ENCODE measurements at places on chromosomes 6 and 20. TPM values are rescaled to one million over a fixed set of nuclear protein-coding genes. Genes with fewer than 3 reads are reported as not detected.

Gene PLAGL1
- total RNA-seq = 35.6 TPM

DNA sequence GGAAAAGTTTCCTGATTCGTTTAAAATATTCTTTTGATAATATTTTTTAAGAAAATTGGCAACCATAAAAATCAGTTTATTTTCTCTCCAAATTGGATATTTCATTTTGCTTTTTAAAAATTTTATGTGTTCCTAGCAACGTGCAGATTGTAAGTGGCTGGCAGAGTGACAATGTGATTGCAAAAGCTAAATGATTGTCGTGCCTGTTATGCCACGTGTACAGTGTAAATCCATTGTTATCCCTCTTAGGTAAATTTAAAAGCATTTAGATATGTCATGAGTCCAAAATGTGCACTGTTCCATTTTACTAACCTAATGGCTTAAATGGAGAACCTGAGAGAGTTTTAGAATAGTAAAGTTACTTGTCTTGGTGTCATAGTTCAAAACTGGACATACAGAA is 94.4 kb upstream of the ADGRF4 start:
- no peak overlapping the region for H3K4me3 ChIP-seq
- H3K27me3 ChIP-seq = no peaks in the 10 kb centered on the region
- peaks cover 31% of the 10 kb centered on the region for H3K36me3 ChIP-seq
- H3K4me1 ChIP-seq = no peaks in the 10 kb centered on the region

Gene PERP
- total RNA-seq = 85.9 TPM

GRCh38 chr6:501891-502601 is 110.5 kb downstream of the IRF4 start:
- no peak overlapping the region for H3K4me3 ChIP-seq
- no peaks in the 10 kb centered on the region for H3K36me3 ChIP-seq
- H3K27ac ChIP-seq = no peak overlapping the region
- DNase-seq = no peak
- H3K27me3 ChIP-seq = no peaks in the 10 kb centered on the region

DNA sequence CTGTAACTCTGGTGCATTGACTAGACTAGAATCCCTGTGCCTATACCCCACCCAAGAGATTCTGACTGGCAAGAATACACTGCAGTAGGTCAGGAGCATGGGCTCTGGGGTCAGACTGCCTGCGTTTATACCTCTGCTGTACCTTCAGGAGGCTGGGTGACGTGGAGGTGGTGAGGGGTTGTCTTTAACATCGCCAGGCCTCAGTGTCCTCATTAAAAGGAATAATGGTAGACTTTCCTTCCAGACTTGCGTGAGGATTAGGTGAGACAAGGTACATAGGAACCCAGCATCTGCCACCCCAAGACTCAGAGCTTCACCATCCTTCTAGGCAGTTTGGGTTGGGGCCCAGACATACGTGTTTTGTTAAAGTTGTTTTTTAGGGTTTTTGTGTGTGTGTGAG is 44.3 kb downstream of the TM9SF4 start:
- H3K27me3 ChIP-seq = no peaks in the 10 kb centered on the region
- no peak overlapping the region for H3K27ac ChIP-seq
- no peak for DNase-seq
- no peak overlapping the region for H3K4me3 ChIP-seq

DNA sequence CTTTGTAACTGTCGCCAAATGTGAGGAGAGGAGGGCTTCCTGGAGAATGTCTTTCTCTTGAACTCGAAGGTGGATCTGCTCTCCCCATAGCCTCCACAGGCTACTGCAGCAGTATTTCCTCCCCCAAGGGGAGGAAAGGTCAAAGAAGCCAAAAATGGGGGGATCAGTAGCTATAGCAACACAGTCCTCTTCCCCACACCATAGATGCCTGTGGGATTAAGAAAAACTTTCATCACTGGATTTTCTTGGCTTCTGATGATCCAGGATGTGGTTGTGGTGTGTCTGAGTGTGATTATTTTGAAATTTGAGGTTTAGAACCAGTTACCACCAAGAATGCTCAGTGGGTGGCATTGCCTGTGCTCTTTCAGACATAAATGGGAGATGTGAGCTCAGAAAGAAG is 140.1 kb upstream of the SPACA1 start:
- no peak for DNase-seq
- H3K4me3 ChIP-seq = no peak overlapping the region
- H3K27ac ChIP-seq = no peak overlapping the region

- no peak overlapping the region for H3K4me3 ChIP-seq
- no peaks in the 10 kb centered on the region for H3K4me1 ChIP-seq
- H3K27me3 ChIP-seq = no peaks in the 10 kb centered on the region
- DNase-seq = no peak
- H3K27ac ChIP-seq = no peak overlapping the region
Measured at GRCh38 chr20:48186915-48187314, 401.6 kb upstream of the SULF2 start.

Gene MBOAT1
- total RNA-seq = 11.7 TPM

DNA sequence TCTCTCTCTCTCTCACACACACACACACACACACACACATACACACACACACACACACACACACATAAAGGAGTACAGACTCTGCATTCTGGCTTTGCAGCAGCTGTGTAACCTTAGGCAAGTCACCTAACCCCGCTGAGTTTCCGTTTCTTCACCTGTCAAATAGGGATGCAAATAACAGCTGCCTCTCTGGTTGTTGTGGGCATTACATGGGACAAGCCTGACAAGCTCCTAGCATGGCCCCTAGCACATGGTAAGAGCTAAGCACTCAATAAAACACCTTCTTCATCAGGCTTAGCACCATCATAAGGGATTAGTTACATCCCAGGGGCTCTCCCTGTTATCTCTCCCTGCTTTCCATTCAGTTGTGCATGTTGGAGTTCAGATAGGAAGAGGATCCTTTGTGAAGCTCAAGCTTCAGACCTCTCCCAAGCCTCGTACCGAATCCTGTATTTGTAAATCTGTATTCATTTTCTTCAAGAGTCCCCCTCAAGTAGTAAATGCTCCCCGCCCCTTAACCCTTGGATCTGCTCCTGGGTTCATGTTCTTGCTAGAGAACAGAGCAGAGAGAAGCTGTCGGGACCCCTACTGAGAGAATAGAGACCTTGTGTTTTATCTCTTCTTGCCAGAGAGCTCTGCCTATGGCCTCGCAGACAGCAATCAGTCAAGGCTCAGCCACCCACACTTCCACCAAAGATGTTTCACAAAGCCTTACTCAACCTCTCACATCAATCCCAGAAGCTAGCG is 2.2 kb downstream of the SLC13A3 start:
- no peak overlapping the region for H3K27ac ChIP-seq
- H3K4me1 ChIP-seq = no peaks in the 10 kb centered on the region
- no peak overlapping the region for H3K4me3 ChIP-seq
- peaks cover 50% of the 10 kb centered on the region for H3K27me3 ChIP-seq
- no peaks in the 10 kb centered on the region for H3K36me3 ChIP-seq

GRCh38 chr6:155253337-155253736 is 10.5 kb upstream of the CLDN20 start:
- H3K27me3 ChIP-seq = no peaks in the 10 kb centered on the region
- H3K27ac ChIP-seq = no peak overlapping the region
- peaks cover 21% of the 10 kb centered on the region for H3K36me3 ChIP-seq
- H3K4me1 ChIP-seq = no peaks in the 10 kb centered on the region
- DNase-seq = no peak

DNA sequence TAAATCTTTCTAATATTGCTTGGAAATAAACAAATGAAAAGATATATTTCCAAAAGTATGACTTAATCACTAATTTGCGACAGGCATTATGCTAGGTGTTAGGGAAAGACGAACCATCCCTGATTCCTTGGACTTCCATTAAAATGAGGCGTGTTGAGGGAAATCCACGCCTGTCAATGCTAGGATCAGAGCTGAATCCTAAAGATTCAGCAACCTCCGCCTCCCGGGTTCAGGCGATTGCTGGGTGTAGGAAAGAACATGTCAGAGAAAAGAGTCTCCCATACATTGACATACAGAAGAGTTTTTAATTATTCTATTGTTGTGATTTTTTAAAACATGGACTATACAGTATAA is 16.8 kb upstream of the PRSS16 start:
- H3K4me1 ChIP-seq = peaks cover 7% of the 10 kb centered on the region
- DNase-seq = peak; percentile 46
- H3K27ac ChIP-seq = peak overlapping the region; percentile 43
- H3K4me3 ChIP-seq = peak overlapping the region; percentile 54
- no peaks in the 10 kb centered on the region for H3K36me3 ChIP-seq

DNA sequence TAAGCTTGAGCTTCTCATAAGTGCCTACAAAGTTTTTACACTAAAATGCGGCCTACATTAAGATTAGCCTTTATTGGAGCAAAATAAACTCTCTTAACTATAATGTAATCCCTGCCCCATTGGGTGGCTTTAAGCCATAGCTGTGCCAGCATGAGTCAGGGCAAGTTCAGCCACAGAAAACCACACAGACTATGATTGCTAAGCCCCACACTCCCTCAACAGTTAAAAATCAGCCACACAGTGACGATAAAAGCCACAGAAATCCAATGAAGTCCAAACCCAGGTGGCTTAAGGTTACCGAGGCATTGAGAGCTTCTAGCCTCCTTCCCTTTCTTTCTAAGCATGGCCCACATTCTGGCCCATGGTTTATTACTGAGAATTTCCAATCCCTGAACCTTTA is 61.6 kb downstream of the GRM1 start:
- no peaks in the 10 kb centered on the region for H3K4me1 ChIP-seq
- H3K36me3 ChIP-seq = no peaks in the 10 kb centered on the region

DNA sequence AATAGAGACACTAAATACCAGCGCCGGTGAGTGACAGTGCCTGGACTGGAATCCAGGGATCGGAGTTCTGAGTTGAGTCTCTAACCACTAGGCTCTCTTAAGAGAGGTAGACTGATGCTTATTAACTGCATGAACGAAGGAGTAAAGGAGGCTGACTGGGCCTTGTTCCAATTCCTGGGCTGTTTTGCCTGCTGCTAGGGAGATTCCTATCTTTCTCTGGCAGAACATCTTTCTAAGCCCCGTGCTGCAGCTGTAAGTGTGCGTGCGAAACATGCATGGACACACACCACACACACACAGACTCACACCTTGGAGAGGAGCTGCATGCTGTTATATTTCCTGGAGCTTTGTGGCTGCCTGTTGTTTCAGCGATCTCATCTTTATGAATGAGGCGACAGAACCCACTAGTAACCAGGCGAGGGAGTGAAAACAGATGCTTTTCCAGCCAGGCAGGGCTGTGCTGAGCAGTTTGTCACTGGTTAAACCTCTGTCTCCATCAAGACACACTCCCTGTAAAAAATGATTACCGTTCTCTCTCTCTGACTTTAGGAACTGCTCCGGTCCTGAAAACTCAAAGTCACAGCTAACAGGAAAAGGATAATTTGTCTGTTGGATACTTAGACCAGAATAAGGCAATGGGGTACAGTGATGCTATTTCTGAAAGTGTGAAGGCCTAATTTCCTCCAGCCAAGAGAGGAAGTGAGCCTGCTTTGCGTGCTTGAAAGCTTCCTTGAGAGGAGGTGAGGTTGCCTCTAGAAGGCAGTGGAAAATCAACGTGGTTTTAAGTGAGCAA is 157.4 kb upstream of the ZNF217 start:
- peak overlapping the region; percentile 81 for H3K27ac ChIP-seq
- H3K27me3 ChIP-seq = no peaks in the 10 kb centered on the region
- H3K36me3 ChIP-seq = no peaks in the 10 kb centered on the region
- peaks cover 59% of the 10 kb centered on the region for H3K4me1 ChIP-seq

- H3K27ac ChIP-seq = peak within 1 kb of the TSS; percentile 92
- no peaks in the 10 kb centered on the region for H3K36me3 ChIP-seq
- peaks cover 19% of the 10 kb centered on the region for H3K4me1 ChIP-seq
- peak; percentile 47 for DNase-seq
- H3K4me3 ChIP-seq = peak within 1 kb of the TSS; percentile 82
Measured at GRCh38 chr6:82363428-82364086, at the start of gene TPBG. Gene TPBG, plus strand, starts transcription at chr6:82363817. Its CDS starts 1,145 bp downstream, at chr6:82364962.

Gene GLP1R
- not detected for total RNA-seq

DNA sequence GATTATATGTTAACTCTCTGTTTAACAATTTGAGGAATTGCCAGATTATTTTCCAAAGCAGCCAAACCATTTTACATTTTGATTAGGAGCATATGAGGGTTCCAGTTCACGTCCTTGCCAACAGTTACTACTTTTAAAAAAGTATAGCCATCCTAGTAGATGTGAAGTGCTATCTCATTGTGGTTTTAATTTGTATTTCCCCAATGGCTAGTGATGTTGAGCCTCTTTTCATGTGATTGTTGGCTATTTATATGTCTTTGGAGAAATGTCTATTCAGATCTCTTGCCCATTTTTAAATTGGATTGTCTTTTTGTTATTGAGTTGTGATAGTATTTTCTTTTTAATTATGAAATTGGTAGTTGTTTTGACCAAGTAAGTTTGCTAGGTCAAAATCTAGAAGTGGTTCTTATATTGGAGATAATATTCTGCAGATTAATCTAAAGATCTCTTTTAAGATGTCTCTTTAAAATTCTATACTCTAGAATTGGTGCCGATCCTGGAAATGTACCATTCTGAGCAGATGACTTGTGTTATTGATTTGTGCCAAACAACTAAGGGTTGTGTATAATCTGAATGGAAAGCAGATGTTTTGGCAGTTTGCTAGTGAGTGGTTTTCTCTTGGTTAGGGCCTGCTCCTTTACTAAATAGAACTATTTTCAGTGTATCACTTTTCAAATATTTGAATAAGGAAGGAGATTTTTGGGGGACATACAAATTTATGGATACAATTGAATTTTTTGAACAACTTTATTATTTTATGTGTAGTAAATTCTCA is 99.5 kb downstream of the CDKAL1 start:
- no peak for DNase-seq
- no peak overlapping the region for H3K27ac ChIP-seq
- H3K36me3 ChIP-seq = no peaks in the 10 kb centered on the region
- H3K4me3 ChIP-seq = no peak overlapping the region
- H3K4me1 ChIP-seq = peaks cover 28% of the 10 kb centered on the region

DNA sequence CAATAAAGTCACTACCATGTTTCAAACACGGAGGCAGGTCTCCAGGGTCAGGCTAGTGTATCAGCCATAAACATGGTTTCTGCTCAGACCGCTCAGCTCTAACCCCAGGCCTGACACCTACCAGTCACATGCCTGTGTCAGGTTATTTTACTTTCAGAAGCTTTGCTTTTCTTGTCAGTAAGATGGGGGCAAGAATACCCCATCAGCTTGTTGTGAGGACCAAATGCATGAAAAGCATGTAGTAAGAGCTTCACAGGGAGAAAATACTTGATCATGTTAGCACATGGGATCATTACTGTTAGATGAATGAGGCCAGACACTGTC is 65.2 kb upstream of the PIM1 start:
- no peaks in the 10 kb centered on the region for H3K36me3 ChIP-seq
- H3K27me3 ChIP-seq = no peaks in the 10 kb centered on the region
- no peak overlapping the region for H3K27ac ChIP-seq
- H3K4me3 ChIP-seq = no peak overlapping the region

GRCh38 chr6:133906050-133906449 is 17.1 kb downstream of the TCF21 start:
- H3K27ac ChIP-seq = no peak overlapping the region
- H3K27me3 ChIP-seq = no peaks in the 10 kb centered on the region
- no peaks in the 10 kb centered on the region for H3K36me3 ChIP-seq
- H3K4me1 ChIP-seq = no peaks in the 10 kb centered on the region
- H3K4me3 ChIP-seq = no peak overlapping the region

- H3K27me3 ChIP-seq = no peaks in the 10 kb centered on the region
- no peak overlapping the region for H3K4me3 ChIP-seq
- H3K36me3 ChIP-seq = no peaks in the 10 kb centered on the region
Measured at GRCh38 chr20:53917145-53918019, 153.0 kb downstream of the BCAS1 start.

GRCh38 chr6:166691746-166692145 is 64.7 kb upstream of the RPS6KA2 start:
- H3K27me3 ChIP-seq = no peaks in the 10 kb centered on the region
- H3K4me1 ChIP-seq = peaks cover 61% of the 10 kb centered on the region
- no peaks in the 10 kb centered on the region for H3K36me3 ChIP-seq
- DNase-seq = no peak

GRCh38 chr6:19209202-19209601 is 628.0 kb upstream of the ID4 start:
- H3K27me3 ChIP-seq = no peaks in the 10 kb centered on the region
- no peaks in the 10 kb centered on the region for H3K36me3 ChIP-seq
- H3K4me1 ChIP-seq = 0 out of 2 replicates have a peak, but pooled peaks cover 3% of the 10 kb centered on the region
- DNase-seq = no peak
- H3K27ac ChIP-seq = no peak overlapping the region
- H3K4me3 ChIP-seq = no peak overlapping the region

Gene SLC22A7
- total RNA-seq = not detected

All from HCT116 (cell line).